ENCODE measurements at places on chromosomes 4 and X. TPM values are rescaled to one million over a fixed set of nuclear protein-coding genes. Genes with fewer than 3 reads are reported as not detected.

Gene CENPVL2
- not detected for total RNA-seq

Gene RAB40AL
- total RNA-seq, result not detected

Gene KIT
- 0.17 TPM for total RNA-seq

Gene TLR10
- total RNA-seq, result not detected

Gene DUSP21
- total RNA-seq, result not detected

Gene KLF3
- 11.4 TPM for total RNA-seq

Gene GPR119
- not detected for total RNA-seq

Gene DRP2
- 1.2 TPM for total RNA-seq

Gene NPY5R
- not detected for total RNA-seq

Gene PRPS1
- total RNA-seq, result 27.1 TPM

Gene TLL1
- under 0.01 TPM for total RNA-seq

Gene RRH
- total RNA-seq, result not detected

Gene MAGEA2
- total RNA-seq, result not detected

Gene SFRP2
- total RNA-seq, result 3.2 TPM

Gene FRMPD4
- total RNA-seq, result 0.30 TPM

Gene STATH
- total RNA-seq, result not detected

Gene CENPI
- total RNA-seq, result 35.3 TPM

Gene PABPC1L2B
- total RNA-seq, result not detected

Gene PDZD4
- total RNA-seq, result 0.50 TPM

Gene ENAM
- not detected for total RNA-seq

Gene GPR50
- not detected for total RNA-seq

Gene PGAM4
- not detected for total RNA-seq

Gene ITIH6
- not detected for total RNA-seq

Gene COX7B2
- total RNA-seq, result not detected

Gene UCP1
- not detected for total RNA-seq

Gene LDB2
- total RNA-seq, result 3.9 TPM

Gene MYL5
- total RNA-seq, result 0.59 TPM

Gene TCEAL6
- not detected for total RNA-seq

Gene GIMD1
- total RNA-seq, result not detected

Gene GAGE2A
- not detected for total RNA-seq

Gene ATP8A1
- 0.45 TPM for total RNA-seq

Gene ASB9
- 2.0 TPM for total RNA-seq

Gene TRAPPC11
- total RNA-seq, result 21.3 TPM

Gene PAGE4
- total RNA-seq, result not detected

Gene ADH6
- total RNA-seq, result not detected

Gene DCAF12L1
- total RNA-seq, result not detected

Gene TRIM60
- not detected for total RNA-seq

Gene IL1RAPL1
- total RNA-seq, result 0.45 TPM

Gene CSAG2
- total RNA-seq, result not detected

Gene PDE6B
- 2.5 TPM for total RNA-seq

Gene TSC22D3
- 106 TPM for total RNA-seq

Gene CABS1
- not detected for total RNA-seq

Gene SHISA3
- 2.7 TPM for total RNA-seq
